NCI-H1092 treated with DMSO at 0.1 percent for 48 hours (cell line): ENCODE measurements at places on chromosomes 7 and 10.

- no peak for DNase-seq
These were observed 82.0 kb downstream of the AFAP1L2 start for GRCh38 chr10:114322344-114322743.

GRCh38 chr10:84344526-84344925 lies 16.1 kb downstream of the CCSER2 start:
- DNase-seq, result no peak

GRCh38 chr10:62335326-62335725 lies 38.8 kb upstream of the ZNF365 start:
- no peak for DNase-seq

- no peak for DNase-seq
These were observed 45.5 kb upstream of the HELLS start for GRCh38 chr10:94500063-94500462.

DNA sequence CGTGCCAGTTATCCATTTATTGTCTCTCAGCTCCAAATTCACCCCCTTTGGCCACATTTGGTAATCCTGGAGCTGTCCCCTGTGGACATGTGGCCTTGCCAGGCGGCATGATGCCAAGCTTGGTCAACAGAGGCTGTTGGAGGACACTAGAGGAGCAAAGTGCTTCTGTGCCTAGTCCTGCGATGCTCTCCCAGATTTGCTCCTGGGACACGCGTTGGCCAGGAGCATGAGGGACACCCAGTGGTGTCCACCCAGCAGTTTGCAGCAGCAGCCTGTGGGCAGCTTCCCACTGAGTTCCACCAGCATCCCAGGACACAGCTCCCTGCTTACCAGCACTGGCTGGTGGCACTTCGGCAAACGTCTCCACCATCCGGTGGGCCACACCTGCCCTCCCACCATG lies 55.5 kb upstream of the STEAP1B start:
- DNase-seq, result no peak

DNA sequence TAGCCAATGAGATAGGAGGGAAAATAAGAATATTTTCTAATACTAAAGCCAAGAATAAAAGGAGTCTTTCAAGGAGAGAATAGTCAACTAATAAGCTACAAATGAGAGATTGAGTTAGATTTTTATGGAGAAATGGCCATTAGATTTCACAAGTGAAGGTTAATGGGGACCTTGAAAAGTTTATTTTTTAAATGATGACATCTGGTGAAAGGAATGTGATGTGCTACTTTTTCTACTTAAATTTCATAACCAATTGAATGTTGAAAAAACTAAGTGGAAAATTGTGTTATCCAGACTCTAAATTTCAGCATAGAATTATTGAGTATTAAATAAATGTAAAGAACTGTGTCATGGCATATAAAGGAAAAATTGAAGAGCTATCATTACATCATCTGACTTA lies 125.7 kb downstream of the TSPAN12 start:
- no peak for DNase-seq

GRCh38 chr10:78721231-78721630 lies 347.5 kb upstream of the ZMIZ1 start:
- no peak for DNase-seq

- DNase-seq, result no peak
These were observed 228.9 kb upstream of the ETV1 start for GRCh38 chr7:14218338-14218737.

- no peak for DNase-seq
These were observed 89.3 kb upstream of the MACROH2A2 start for GRCh38 chr10:69963178-69963834.

- no peak for DNase-seq
These were observed 133.6 kb downstream of the CUBN start for GRCh38 chr10:16995867-16996529.

DNA sequence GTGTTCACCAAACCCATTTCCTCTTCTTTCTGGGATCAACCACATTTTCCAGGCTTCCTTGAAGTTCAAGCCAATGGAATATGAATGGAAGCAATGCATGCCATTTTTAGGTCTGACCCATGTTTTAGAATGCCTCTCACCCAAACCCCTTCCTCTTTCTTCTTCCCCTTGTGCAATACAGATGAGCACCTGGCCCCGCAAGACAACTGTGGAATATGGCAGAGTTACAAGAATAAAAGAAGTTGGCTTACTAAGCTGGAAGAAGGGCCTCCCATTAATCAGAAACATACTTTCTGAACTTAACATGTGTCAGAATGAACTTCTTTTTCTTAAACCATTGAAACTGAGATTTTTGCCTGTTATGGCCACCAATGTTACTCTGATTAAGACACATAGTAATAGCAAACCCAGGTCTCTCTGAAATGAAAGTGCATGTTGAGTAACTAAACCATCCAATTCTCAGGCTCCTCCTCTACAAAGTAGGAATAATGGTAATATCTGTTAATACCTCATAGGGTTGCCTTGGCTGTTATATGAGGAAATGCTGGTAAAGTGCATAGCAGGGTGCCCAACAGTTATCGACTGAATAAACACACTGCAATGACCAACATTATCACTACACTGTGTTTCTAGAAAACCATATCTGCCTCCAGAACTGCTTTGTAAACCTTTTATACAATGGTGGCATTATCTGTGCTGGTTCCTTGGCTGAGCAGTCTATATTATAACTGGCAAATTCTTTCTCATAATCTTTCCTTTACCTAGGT lies 382.2 kb upstream of the NRP1 start:
- no peak for DNase-seq

- no peak for DNase-seq
These were observed 288.0 kb upstream of the AKR1E2 start for GRCh38 chr10:4538016-4538415.

GRCh38 chr10:75611172-75611992 lies 180.0 kb downstream of the LRMDA start:
- no peak for DNase-seq

DNA sequence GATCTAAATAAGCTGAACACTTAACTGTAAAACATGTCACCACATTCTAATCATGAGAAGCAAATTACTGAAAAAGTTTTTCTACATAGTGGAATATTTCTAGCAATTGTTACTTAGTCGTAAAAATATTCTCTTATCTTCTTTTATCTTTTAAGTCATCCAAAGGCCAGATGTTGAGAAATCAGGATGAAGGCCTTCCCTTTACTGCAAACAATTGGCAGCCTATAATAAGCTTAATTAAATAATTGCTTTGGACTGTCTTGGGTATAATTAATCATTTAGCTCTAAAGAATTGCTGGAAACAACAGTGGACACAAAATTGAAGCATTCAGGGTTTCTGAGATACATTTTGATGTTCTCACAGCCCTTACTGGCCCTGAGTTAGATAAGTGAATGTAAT lies 226.5 kb downstream of the FANK1 start:
- no peak for DNase-seq

DNA sequence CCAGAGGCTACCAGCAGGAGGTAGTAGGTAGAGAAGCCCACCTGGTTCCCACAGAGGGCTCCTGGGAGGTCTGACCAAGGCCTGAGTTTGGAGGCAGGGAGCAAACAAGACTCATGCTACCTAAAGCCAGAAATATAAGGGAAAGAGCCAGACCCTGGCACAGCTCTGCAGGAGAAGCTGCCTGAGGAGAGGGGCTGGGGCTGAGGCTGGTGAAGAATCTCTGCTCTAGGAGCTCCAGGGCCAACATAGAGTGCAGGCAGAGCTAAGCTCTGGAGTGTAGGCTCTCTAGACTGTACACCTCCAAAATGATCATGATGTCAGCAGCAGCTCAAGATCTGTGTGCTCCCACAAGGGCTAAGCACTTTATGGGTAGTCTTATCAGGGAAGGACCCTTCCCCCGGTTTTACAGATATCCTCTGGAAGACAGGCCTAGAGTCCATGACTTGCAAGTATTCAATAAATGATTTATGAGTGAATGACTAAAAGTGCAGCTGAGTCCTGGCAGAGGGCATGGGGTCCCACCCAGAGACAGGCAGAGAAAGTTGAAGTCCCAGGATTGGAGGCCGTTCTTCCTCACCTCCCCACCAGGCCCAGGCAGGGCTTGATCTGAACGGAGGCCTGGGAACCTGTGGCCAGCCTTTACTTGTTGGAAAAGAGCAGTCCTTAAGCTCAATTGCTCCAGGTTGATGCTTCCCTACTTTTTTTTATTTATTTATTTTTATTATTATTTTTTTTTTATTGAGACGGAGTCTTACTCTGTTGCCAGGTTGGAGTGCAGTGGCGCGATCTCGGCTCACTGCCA lies 71.5 kb upstream of the LRRC4 start:
- DNase-seq, result no peak

DNA sequence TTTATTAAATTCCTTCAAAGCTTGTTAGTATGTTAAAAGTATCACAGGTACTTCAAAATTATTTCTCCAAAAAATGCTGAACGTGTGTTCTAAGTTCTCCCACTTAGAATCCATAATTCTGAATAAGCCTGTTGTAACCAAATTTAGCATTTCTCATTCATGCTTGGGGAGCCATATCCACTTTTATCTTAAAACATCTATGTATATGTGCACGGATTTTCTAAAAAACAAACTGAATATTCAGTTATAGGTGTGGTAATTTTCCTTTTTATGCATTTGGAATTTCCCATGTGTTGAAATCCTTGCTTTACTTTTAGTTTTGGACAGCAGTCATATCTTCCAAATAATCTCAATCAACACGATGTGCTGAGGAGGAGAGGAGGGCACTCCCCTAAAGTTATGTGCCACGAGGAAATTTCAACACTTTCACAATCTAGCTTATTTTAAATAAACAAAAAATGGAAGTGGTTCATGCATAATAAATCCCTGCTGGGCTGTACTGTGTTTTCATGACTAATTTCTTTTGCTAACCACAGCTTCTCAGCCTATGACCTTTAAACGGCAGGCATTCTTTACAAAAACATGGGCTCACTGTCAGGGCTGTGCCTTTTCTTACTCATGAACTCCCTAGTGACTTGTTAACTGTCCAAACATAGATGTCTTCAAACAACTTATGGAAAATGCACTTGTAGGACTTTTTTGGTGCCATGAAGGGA lies 380.3 kb upstream of the SEMA3C start:
- no peak for DNase-seq

- no peak for DNase-seq
These were observed 29.1 kb downstream of the POLL start for GRCh38 chr10:101558671-101559595.

DNA sequence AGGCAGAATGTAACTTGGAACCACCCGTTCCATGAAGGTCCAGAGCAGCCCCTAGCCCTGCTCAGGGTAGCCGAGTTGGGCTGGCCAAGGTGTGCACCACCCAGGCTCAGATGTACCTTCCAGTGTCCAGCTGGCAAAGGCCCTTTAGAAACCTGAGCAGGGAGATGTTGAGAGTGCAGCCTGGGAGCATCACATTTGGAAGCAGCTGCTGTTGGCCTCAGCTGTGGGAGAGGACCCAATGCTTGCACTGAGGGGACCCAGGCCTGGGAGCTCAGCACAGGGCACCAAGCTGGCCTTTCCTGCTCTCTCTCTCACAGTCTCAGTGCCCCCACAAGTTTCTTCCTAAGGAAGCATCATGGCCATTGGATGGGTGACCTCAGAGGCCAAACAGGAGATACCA lies 33.5 kb downstream of the ANXA8 start:
- no peak for DNase-seq

GRCh38 chr10:126468876-126469643 lies 80.8 kb upstream of the ADAM12 start:
- no peak for DNase-seq

DNA sequence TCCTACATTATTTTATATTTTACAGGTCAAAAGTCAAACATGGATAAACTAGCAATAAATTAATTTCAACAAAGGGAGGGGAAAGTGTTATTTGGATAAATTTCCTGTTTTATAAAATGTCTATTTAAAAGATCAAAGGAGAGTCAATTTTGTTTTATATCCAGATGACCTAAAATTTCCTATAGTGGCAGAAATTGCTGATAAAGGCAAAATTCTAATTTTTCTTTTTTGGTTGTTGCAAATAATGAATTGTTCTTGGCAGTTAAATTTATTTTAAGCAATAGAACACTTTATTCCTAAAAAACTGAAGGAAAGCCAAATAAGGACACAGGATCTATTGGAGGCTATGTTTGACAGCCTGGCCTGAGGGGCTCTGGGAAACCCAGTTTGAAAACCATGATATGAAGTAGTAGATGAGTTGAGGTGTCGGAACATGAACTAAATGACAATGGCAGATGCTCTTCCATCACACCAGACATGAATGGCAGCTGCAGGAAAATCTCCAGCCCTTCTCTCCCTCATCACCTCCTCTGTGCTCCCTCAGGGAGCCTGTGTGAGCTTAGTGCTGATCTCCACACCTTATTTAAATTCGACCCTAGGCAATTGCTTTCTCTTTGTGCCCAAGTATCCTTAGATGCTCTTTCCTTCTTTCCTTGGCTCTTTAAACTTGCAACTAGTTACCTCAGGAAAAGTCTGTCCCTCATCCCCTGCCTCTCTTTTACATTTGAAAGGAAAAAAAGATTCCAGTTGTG lies 395.0 kb downstream of the THSD7A start:
- no peak for DNase-seq

DNA sequence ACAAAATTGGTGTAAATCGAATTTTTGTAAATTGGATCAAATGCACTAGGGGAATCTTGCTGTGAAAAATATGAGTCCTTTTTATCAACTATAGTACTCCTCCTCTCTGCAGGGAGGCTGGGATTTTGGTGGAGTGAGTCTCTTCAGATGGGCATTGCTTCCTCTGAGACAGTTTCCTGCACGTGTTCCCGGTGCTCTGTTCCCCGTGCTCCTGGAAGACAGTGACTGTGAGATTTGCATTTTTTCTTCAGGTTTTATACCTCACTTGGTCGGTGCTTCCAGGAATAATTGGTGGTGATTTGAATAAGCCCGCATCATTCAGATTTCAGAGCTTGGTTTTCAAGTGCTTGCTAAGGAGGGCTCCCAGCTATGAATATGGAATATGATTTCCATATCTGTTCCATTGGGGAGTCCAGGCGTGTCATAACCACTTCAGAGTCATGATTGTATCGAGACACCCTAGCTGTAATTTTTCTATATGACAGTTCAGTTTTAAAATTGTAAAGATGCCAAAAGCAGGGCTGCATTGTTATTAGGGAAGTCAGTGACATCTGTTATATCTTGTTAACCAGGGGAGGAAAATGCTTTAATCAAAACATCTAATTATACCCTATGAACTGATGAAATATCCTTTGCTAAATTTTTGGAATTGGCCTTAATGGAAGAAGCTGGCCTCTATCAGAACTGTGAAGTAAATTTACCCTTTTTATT lies 12.3 kb downstream of the AUTS2 start:
- no peak for DNase-seq

GRCh38 chr7:125847692-125848091 lies 918.1 kb upstream of the POT1 start:
- no peak for DNase-seq

DNA sequence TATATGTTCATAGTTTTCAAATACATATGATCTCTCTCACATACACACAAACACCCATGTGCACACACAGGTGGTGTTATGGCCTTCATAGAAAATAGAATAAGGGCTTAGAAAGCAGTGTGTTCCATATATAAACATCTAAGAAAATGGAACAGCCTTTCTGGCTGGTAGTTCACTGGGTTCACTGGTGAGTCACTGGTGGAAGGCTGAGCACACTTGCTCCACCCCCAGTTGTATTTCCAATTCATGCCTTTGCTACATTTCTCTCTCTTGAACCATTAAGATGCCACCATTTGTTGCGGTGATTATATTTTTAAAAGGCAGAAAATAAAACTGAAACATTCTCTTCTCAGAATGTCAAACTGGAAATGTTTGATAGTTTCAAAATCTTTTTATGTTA lies 252.1 kb downstream of the GLI3 start:
- no peak for DNase-seq
